Activated CD4-positive, alpha-beta T cell treated with anti-CD3 and anti-CD28 coated beads, Interleukin-2, amount 10 ng/mL, durations not matched to agents 24 days and 14 days (primary cell): ENCODE measurements at places on chromosomes 12 and 14.

DNA sequence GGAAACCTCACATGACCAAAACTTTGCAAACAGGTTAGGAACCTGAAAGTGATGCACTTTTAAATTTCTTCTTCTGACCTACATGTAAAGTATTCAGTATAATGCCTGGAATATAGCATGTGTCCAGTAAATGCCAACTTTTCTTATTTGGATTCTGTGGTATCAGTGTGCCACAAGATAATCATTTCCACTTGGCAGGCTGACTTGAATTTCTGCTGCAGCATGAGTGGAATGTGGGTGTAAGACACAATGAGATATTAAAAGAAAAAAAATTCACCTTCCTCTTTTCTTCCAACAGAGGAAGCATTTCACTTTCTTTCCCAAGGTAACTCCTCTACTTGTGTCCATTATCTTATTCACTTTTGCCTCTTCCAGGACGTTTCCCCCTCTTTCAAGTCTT is 141.9 kb upstream of the PRKD1 start:
- H3K36me3 ChIP-seq = no peaks in the 10 kb centered on the region
- no peak overlapping the region for H3K4me3 ChIP-seq
- H3K4me1 ChIP-seq = no peaks in the 10 kb centered on the region
- no peak for DNase-seq
- no peaks in the 10 kb centered on the region for H3K27me3 ChIP-seq

- no peak overlapping the region for H3K27ac ChIP-seq
- H3K4me1 ChIP-seq = no peaks in the 10 kb centered on the region
- DNase-seq = no peak
- no peaks in the 10 kb centered on the region for H3K36me3 ChIP-seq
These were observed 78.1 kb upstream of the PTHLH start for GRCh38 chr12:28050606-28051005.

GRCh38 chr12:4824380-4824779 is 85.3 kb upstream of the KCNA1 start:
- no peak overlapping the region for H3K4me3 ChIP-seq
- no peak for DNase-seq

DNA sequence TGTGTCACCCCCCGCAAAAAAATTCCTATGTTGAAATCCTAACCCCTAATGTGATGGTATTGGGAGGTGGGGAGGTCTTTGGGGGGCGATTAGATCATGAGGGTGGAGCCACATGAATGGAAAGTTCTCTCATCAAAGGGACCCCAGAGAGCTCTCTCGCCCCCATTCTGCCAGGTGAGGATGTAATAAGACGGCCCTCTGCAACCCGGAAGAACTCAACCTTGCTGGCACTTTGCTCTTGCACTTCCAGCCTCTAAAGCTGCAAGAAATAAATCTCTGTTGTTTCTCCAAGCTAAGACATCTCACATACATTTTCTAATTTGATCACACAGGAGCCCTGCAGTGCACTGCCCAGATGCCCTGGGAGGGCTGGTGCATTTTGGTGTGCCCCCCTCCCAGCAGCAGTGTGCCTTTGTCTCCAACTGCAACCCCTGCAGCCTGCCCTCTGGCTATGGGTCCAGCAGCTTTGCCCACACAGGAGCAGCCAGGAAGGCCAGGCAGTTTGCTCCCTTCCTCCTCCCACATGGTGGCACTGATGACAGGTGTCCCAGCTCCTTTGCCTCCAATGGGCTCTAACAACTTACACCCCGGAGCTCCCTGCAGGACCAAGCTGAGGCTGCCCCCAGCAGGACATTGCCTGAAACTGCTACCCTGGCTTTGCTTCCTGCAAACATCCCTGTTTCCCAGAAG is 59.3 kb downstream of the C14orf132 start:
- no peak overlapping the region for H3K4me3 ChIP-seq
- no peaks in the 10 kb centered on the region for H3K36me3 ChIP-seq
- H3K27me3 ChIP-seq = no peaks in the 10 kb centered on the region
- DNase-seq = no peak
- H3K27ac ChIP-seq = no peak overlapping the region
